ENCODE measurements at places on chromosomes 16 and 17.
A peak's percentile ranks its signal among the peaks of the same experiment; 100 is the strongest.

- DNase-seq, result peak; percentile 46
Observed at GRCh38 chr16:27048316-27048715, 18.4 kb upstream of the C16orf82 start.

DNA sequence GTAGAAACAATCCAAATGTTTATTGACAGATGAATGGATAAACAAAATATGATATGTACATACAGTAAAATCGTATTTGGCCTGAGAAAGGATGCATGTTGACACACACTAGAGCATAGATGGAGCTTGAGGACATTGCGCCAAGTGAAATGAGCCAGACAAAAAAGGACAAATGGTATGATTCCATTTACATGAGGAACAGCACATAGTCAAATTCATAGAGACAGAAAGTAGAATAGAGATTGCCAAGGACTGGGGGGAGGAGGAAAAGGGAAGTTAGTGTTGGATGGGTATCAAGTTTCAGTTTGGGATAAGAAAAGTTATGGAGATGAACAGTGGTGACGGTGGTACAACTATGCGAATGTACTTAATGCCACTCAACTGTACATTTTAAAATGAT is 47.9 kb downstream of the COPRS start:
- DNase-seq, result peak; percentile 17

DNA sequence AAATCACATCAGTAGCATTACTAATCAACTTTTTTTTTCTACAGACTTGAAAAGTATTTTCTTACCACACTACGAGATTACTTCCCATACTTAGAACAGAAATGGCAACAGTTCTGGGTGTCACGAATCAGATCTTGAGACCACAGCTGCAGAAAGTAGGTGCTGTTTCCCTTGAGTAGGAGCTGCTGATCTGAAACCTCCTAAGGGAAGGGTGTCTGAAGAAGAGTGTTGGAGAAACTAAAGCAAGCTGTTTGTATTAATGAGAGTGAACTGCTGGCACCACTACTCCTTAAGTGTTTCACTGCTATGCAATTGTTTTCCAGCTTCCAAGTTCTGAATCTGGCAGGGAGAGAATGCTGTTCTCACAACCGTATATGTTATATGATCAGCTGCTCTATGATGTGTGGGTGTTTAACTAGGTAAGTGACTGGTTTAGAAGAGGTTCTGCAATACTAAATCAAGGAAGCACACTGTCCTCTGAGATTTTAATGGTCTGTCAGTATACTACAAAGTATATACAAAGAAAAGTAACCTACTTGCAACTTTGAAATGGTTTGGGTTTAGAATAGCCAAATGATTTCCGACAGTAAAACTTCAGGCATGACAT is 3.3 kb downstream of the ZNF652 start:
- peak; percentile 14 for DNase-seq

DNA sequence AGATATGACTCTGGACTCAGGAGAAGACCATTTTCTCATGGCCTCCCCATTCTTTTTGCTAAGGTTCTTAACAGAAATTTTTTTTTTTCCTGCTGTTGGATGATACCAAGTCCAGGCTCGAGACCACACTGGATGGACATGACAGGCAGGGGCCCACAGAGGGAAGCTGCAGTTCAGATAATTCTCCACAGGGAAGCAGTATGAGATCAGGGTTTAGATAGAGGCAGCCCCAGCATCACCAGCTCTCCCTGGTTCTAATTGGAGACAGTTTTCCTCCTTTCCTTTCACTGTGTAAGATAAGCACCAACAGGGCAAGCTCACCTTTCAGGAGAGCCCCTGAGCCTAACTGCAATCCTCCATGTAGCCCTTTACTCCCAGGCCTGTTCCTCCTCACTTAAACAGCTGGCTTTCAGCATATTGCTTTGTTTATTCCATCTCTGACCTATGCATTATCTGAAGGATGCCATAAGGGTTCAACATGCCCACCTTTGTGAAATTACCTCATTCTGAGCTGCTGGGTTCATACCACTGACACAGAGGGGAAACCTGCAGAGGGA is 108.1 kb downstream of the SNX11 start:
- peak; percentile 48 for DNase-seq

- DNase-seq, result peak; percentile 68
Observed at GRCh38 chr17:7436556-7437368, 1.5 kb downstream of the TMEM102 start.

- no peak for DNase-seq
Observed at GRCh38 chr17:67046398-67046797, 2.0 kb downstream of the CACNG1 start.

GRCh38 chr16:88356727-88357199 is 26.0 kb upstream of the ZNF469 start:
- DNase-seq, result no peak
